Testis (tissue), 5 donors: ENCODE measurements at places on chromosomes 1 and 21.

DNA sequence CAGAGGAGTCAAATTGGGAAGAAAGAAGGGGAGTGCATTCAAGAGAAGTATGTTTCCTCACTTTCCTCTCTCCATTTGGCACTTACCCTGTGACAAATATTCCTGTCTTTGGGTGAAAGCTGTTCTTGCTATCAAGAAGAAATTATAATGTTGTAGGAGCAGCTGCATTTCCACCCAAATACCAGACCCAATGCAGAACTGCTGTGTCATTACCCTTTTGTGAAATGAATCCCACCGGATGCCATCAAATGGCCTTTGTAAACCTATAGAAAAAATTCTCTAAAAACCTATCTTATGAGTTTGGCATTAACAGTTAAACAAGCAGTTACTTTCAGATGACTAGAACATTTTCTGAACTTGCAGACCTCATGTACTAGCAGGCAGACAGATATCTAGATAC is 16.7 kb upstream of the PALMD start:
- DNase-seq, result no peak

DNA sequence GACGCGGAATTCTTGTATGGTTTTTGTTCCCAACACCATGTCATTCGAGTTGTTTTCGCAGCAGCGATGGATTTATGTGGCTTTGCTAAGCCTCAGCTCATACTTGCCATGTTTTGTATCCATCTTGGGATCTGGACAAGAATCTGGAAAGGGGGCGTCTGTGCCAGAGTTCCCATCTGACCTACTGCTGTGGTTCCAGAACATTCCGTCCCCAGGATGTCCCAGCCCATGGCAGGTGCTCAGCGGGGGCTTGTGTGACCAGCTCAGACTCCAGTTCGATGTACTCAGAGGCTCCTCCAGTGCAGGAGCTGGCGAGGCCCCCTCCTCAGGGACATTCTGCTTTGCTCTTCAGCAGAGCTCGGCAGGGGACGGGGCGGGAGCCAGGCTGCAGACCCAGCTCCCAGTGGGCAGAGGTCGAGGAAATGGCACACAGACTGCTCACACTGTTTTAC is 24.0 kb upstream of the ADARB1 start:
- DNase-seq, result no peak

DNA sequence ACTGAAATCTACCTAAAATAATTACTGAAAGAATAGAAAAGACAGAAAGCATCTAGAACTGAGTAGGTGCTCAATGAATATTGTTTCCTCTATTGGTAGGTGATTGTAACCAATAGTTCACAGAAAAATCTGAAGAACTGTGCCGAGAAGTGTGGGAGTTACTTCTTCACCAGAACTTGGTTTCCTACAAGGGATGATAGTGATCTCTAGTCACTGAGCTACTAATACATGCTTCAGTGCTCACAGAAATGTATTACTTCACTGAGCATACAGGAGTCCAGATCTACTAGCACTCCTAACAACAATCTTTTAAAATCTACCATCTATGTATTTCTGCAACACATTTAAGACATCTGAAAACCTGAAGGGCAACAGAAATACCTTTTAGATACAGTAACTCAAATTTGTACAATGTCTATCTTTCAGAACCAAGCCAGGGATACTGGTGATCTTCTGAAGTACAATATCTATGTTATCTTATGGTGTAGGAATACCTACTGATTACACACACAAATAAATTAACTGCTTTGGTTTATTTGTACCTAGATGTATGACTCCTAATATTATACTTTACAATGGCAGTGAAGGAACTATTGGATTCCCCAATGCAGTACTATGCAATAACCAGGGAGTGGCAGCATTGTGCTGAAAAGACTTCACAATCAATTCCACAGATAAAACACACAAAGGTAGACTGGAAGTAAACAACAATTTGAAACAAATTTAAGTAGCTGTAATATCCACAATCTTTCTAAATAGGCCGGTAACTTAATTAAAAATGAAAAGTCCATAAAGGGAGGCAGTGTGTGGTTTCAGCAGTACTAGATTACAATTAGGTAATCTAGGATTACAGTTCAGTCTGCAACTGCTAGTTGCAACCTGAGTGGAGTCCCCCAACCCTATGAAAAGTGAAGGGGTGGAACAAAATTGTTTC is 243.0 kb downstream of the SLC45A1 start:
- DNase-seq, result peak; percentile 44

GRCh38 chr1:66274634-66275033 is 259.3 kb upstream of the SGIP1 start:
- DNase-seq, result no peak

GRCh38 chr1:155196103-155196892 is 11.4 kb downstream of the THBS3 start:
- no peak for DNase-seq

GRCh38 chr1:81406292-81406999 is 394.3 kb upstream of the ADGRL2 start:
- DNase-seq, result no peak

DNA sequence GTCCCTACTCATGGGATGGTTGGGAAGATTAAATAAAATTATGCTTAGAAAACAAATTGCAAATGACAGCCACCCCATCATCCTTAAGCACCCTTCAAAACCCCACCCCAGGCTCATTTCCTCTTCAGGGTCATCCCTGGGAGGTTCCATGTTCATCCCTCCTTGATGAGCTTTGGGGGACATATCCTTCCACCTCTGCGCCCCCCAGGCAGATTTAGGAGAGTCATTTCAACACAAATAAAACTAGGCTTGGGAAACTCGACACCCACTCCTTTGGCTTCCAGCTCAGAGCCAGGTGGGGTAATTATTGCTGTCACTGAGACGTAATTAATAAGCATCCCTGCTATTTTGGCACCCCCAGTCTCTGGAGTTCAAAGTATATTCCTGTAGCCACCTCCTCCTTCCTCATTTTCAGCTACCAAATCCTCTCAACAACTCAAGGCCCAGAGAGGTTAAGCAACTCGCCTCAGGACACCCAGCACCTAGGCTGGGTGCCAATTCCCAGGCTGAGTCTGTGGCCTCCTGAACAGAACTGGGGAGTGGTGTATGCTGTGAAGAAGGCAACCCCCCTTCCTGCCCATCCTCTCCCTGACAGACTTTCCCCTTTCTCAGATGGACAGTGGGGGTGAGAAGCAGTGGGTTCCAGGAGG is 595 bp downstream of the CRYBG2 start:
- DNase-seq, result no peak

DNA sequence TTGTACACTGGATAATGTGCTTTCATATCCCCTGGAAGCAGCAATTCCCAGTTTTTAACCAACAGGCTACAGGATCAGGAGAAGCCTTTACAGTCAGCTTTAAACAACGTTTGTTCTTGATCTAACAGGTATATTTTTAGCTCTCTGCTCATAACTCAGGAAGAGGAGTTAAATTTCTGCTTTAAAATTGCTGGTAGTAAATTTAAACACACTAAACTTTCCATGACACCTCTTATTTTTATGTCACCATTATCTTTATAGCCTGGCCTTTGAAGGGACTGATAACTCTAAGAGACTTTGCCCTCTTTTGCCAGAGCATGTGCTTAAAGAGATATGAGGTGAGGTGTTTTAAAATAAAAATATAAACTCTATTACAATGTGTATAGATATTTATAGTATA is 119.6 kb upstream of the BRINP3 start:
- no peak for DNase-seq

GRCh38 chr1:1171546-1172340 is 1.9 kb upstream of the TTLL10 start:
- DNase-seq, result no peak

GRCh38 chr1:234170622-234171021 is 202.6 kb upstream of the COA6 start:
- no peak for DNase-seq

- DNase-seq, result no peak
These were observed 76.9 kb upstream of the PGBD5 start for GRCh38 chr1:230502996-230503395.

DNA sequence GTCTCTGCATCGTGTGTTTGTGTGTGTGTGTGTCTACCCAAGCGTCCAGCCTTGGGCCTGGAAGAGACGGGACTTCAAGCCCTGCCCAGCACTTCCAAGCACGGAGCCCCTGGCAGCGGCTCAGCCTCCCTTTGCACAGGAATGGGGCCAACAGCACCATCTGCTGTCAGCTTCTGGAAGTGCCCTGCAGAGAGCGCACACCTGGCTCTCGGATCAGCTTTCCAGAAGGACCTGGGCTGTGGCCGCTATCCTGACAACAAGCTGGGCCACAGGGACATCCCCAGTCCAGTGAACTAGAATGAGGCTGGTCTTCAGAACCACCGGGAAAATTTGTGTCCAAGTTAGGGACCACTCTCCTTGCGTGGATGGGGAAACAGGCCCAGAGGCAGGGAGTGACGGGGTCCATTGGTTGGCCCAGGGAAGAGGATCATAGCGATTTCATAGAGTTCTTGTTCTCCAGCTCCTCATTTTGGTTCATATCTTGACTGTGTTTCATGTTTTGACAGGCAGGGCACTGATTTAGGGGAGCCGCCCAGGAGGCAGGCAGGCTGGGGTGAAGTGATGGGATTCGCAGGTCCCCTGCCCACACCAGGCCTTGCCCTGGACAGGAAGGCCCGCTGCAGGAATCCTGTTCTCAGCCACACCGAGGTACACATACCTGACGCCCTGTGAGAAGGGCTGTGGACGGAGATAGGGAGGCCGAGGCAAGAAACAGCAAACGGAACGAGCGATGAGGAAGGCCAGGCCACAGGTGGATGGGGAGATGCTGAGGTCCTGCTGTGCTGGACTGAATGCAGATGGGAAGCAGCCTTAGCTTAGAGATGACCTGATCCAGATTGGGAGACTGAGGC is 38.4 kb downstream of the TAS1R2 start:
- peak; percentile 87 for DNase-seq

DNA sequence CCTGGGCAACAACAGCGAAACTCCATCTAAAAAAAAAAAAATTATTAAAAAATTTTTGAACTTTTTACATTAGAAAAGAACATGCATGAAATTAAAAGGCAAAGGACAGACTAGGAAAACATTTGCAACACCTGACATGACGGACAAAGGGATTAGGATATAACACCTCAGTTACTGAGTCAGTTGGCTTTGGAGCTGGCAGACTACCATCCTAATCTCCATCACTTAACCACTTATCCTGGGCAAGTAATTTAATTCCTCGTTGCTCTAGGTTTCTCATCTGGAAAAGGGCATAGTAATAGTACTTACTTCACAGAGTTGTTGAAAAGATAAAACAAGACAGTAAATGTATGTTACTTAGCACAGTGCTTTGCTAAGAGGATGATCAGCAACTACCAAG is 11.9 kb downstream of the HECTD3 start:
- DNase-seq, result no peak

DNA sequence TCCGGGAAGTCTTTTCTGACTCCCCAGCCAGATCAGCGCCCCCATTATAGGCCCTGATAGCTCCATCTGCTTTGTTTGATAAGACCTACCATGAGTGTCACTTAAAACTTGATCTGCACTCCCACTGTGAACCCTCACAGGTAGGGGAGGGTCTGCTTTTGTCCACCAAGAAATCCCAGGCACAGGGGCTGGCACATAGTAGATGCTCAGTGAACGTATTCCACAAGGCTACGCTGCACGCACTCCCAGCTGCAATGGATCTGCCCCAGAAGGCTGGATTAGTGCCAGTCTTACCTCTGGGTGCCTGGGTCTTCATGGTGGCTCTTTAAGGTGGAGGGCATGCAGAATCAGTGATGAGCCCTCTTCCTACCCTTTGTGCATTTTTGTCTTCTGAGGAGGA is 447.1 kb downstream of the PTPRU start:
- DNase-seq, result no peak

- DNase-seq, result no peak
These were observed 2.6 kb upstream of the C1orf198 start for GRCh38 chr1:230870916-230871315.

- no peak for DNase-seq
These were observed 556 bp downstream of the WDR77 start for GRCh38 chr1:111448482-111448917.

DNA sequence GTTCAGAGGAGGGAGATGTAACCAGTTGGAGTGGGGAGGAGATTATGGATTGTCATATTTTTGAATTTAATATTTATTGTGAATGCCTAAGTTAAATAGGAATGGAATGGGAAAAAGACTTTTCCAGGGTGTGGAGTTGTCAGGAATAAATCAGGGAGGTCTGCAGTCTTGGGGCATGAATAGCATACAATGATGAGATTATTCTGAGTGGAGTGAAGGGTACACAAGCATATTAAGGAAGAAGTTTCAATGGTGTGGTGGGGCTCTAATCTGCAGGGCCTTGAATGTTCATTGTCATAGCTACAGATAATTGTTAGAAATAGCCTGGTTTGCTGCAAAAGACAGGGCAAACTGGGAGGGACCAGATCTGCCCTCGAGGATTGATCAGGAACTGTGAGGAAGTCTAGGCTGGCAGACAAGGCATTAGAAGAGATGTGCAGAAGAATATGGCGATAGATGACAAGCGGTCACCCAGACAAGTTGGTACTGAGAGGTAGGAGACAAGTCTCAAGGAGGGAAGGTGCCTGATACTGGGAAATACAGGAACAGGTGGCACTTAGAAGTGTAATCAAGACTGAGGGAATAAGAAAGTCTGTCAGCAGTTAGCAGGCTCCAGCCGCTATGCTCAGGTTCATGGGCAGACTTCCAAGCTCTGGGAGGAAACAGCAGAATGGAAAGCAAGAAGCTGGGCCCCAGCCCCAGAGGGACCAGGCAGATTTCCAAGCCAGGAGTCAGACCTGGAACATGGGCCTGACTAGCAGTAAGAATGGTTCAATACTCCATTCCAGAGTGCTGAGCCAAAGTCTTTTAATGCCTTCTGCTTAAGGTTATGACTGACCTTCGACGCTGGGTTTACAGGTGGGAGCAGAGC is 20.9 kb upstream of the RGL1 start:
- peak; percentile 64 for DNase-seq

DNA sequence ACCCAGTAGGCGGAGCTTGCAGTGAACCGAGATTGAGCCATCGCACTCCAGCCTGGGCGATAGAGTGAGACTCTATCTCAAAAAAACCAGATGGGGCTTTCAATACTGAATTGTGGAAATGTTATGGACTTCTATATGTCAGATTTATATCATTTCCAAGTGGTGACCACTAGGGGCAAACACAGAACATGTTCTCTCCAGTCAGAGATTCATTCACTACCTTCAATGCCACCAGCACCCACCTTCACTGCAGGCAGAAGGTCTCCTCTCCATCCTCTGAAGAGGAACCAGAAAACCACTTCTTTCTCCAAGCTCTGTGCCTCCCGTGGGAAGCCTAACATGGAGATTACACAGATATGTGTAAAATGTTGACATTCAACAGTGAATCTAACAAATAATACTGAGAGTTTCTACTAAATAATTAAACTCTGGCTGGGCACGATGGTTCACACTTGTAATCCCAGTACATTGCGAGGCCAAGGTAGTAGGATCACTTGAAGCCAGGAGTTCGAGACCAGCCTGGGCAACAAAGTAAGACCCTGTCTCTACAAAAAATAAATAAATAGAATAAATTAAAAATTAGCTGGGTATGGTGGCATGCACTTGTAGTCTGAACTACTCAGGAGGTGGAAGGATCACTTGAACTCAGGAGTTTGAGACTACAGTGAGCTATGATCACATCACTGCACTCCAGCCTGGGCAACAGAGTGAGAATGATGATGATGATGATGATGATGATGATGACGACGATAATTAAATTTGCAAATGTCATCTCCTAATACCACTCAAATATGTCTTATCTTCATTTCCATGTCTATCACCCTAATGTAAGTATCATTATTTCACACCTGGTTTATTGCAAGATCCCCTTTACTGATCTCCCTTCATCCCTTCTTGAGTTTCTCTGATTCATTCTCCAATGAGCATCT is 151.1 kb downstream of the ZNF281 start:
- no peak for DNase-seq
